Activated CD8-positive, alpha-beta memory T cell treated with anti-CD3 and anti-CD28 coated beads for 1 hour (primary cell): ENCODE measurements at places on chromosomes 1 and 21.

GRCh38 chr1:9452516-9453140, 86.6 kb upstream of the SLC25A33 start:
- no peak for DNase-seq

- no peak for DNase-seq
Observed at GRCh38 chr1:81296601-81297000, 504.1 kb upstream of the ADGRL2 start.

GRCh38 chr1:39575191-39576015, 1.2 kb downstream of the PABPC4 start:
- no peak for DNase-seq

DNA sequence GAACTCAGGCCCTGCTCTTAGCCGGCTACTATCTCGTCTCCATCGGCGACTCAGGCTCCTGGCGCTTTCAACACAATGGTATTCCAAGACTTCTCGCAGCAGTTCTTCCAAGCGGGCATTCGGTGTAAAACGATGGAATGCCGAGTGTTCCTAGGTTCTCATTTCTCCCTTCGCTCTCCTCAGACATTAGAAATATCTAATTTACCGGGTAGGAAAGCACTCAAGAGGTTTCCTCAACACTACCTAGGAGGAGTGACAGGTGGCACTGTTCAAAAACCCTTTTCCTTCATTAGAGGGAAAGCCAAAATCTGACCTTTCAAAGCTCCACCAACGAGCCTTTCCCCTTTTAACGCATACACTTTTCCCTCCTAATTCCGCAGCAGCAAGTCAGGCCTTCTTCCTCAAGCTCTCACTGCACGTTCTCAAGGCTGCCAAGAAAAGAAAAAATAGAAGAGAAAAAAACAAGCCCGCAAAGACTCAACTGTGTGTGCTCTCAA, 601 bp downstream of the UBE2G2 start:
- no peak for DNase-seq

GRCh38 chr1:226838456-226838855, 32.0 kb upstream of the PSEN2 start:
- no peak for DNase-seq

- no peak for DNase-seq
Observed at GRCh38 chr1:207071426-207071825, 17.2 kb upstream of the C4BPB start.

DNA sequence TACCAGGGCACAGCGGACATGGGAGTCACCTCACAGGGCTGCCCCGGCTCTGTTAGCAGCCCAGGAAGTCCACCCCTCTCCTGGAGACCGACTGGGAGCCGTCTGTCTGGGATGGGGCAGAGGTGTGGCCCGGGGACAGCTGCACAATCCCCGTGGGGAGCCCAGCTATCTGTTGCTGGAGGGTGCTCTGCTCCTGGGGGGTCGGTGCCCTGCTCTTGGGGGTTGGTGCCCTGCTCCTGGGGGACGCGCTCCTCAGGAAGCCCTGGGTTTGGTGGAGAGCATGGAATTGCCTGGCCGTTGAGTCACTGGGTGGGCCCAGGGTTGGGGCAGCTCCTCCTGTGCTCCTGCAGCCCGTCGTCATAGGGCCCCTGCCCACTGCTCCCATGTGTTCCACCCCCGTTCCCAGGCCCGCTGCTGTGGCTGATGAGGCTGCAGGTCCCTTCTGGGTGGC, 39.3 kb downstream of the AGPAT3 start:
- no peak for DNase-seq

DNA sequence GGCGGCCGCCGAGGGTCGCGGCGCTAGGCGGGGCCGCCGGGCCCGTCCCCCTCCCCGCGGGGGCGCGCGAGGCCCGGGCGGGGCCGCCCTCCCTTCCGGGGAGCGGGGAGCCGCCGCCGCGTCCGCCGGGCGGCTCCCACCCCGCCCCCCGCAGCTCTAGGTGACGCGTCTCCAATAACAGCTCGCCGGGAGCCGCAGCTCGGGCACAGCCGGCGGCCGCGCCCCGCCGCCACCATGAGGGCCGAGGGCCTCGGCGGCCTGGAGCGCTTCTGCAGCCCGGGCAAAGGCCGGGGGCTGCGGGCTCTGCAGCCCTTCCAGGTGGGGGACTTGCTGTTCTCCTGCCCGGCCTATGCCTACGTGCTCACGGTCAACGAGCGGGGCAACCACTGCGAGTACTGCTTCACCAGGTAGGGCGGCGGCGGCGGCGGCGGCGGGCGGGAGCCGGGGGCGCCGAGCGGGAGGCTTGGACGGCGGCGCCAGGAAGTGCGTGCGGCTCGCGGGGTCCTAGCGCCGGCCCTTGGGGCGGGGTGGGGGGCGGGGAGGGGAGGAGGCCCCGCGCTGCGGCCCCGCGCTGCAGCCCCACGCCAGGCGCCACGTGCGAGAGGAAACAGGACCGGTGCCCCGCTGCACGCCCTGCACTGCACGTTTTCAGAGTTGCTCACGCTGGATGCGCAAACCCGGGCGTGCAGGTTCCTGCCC, at the start of gene SMYD2:
Gene SMYD2 (plus strand): TSS at position 139 of the 699 bp plus-strand sequence. CDS start 96 bp downstream, at position 235.
- DNase-seq = peak; percentile 21

DNA sequence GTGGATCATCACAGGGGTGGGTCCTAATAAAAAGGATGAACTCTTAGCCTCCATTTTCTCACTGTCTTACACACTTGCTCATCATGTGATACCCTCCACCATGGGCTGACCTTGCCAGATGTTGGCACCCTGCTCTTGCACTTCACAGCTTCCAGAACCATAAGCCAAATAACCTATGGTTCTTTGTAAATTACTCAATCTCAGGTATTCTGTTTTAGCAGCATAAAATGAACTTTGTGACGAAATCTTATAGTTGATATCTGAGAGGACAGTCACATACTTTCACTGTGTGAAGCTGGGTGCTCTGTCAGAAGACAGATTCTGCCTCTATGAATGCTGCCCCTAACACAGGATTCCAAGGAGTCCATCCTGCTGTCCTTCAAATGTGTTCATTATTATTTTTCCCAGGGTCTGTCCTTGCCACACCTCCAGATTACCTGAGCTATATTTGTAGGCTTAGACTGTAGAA, 13.8 kb downstream of the DUSP10 start:
- no peak for DNase-seq

DNA sequence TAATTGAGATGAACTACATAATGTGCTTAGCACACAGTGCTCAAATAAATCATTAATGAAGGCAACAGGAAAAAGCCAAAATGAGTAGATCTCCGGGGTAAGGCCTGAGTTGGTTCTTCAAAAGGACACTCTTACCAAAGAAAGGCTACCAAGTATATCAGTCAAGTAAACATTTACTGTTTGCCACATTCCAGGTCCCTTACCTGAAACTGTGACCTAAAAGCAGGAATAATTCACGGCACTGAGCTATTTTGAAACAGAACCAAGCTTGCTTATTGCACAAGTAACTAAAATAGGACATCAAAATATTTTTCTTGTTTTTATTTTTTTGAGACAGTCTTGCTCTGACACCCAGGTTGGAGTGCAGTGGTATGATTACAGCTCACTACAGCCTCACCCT, 2.0 kb upstream of the PITHD1 start:
- no peak for DNase-seq

GRCh38 chr21:45017039-45017960, 57.1 kb upstream of the ADARB1 start:
- DNase-seq = no peak
